ENCODE measurements at places on chromosomes 1 and 21. TPM values are rescaled to one million over a fixed set of nuclear protein-coding genes. Genes with fewer than 3 reads are reported as not detected.

- H3K27ac ChIP-seq = peak overlapping the region; percentile 96
- peaks cover 11% of the 10 kb centered on the region for H3K4me1 ChIP-seq
- DNase-seq = no peak
- peak overlapping the region; percentile 97 for H3K4me3 ChIP-seq
- H3K36me3 ChIP-seq = peaks cover 5% of the 10 kb centered on the region
Observed at GRCh38 chr1:162562470-162562828, 927 bp downstream of the UAP1 start.

Gene CRABP2
- 13.6 TPM for total RNA-seq

DNA sequence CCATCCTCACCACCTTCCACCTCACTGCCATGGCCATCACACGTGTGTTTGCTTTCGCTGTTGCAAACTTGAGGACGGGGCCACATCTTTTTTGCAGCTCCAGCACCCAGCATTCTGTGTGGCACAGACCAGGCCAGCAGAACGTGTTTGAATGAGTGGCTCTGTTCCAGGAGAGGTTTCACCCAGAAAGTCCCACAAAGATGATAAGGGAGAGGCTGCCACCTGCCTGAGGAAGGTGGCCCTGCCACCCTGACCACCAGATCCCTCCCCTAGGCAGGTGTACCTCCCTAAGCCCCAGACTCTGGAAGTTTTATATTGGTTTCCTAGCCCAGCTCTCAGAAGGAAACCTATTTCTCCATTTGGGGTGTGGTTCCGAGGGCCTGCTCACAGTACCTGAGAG lies 252.1 kb downstream of the KAZN start:
- H3K27ac ChIP-seq = no peak overlapping the region
- no peaks in the 10 kb centered on the region for H3K4me1 ChIP-seq
- no peaks in the 10 kb centered on the region for H3K27me3 ChIP-seq
- H3K36me3 ChIP-seq = no peaks in the 10 kb centered on the region
- DNase-seq = peak; percentile 52

DNA sequence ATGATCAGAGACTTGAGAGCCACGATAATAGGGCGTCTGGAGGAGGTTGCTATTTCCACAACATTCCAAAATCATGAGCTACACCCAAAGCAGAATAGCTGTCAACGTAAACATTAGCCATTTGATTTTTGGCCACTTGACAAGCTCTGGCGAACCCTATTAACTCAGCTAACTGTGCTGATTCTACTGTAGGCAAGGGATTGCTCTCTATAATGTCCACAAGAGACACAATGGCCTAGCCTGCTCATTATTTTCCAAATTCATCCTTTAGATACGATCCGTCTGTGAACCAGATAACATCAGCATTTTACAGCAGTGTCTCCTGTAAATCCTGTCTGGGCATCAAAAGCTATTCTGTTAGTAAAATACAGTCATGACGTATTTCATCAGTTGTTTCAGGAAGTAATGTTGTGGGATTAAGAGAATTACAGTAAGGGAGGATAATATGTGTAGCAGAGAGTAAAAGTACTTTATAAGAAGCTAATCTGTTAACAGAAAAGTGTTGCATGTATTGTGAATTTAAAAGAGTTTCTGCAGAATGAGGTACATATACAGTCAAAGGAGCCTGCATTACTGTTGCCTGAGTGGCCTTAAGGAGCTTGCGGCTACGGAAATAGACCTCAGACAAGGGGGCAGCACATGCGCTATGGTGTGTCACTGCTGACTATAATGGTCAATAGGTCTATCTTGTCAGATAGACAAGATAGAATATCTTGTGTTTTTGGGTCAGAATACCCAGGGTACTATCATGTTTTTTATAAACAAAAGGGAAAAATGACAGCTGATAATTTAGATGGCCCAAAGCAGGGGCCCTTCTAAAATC lies 44.9 kb upstream of the TINAGL1 start:
- no peak overlapping the region for H3K4me3 ChIP-seq
- DNase-seq = peak; percentile 72
- no peak overlapping the region for H3K27ac ChIP-seq
- H3K4me1 ChIP-seq = peaks cover 8% of the 10 kb centered on the region

Gene LAPTM5
- total RNA-seq = 58.7 TPM

DNA sequence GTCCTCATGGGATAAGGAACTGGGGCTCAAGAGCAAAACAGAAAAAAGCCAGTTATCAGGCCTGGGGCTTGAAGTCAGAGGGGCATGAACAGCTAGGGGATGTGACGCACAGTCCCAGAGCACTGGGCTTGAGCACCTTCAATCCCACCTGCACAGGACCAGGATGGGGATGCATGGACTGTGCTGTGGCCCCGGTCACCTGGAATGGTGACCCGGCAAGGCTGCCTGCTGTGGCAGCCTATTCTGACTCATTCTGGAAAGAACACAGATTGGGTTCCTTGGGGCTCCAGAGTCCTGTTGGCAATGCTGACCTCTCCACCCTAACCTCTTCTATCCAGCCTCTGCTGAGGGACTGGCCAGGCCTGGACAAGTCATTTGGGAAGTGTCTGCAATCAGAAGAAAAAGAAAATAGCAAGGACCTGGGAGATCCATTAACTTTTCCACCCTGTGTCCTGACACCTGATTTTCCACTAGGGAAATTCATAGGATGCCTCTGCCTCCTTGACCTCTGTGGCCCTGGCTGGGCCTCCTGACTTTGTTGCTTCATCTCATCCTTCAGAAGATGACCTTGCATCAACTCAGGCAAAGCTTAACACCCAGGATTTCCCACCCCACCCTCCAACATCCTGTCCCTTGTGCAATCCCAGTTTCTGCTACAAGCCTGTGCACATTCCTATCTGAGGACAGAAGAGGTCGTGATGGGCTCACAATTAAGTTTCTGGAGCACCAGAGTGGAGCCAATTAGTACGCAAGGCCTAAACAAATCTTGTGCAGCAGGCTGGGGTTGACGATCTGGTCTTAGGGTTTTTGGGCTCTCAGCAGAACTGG lies 17.9 kb upstream of the FMOD start:
- no peaks in the 10 kb centered on the region for H3K36me3 ChIP-seq
- no peak overlapping the region for H3K4me3 ChIP-seq
- peak; percentile 91 for DNase-seq
- no peaks in the 10 kb centered on the region for H3K27me3 ChIP-seq
- no peak overlapping the region for H3K27ac ChIP-seq

Measured in lung (tissue), 17 donors.